ENCODE measurements at places on chromosomes 1 and 21.

DNA sequence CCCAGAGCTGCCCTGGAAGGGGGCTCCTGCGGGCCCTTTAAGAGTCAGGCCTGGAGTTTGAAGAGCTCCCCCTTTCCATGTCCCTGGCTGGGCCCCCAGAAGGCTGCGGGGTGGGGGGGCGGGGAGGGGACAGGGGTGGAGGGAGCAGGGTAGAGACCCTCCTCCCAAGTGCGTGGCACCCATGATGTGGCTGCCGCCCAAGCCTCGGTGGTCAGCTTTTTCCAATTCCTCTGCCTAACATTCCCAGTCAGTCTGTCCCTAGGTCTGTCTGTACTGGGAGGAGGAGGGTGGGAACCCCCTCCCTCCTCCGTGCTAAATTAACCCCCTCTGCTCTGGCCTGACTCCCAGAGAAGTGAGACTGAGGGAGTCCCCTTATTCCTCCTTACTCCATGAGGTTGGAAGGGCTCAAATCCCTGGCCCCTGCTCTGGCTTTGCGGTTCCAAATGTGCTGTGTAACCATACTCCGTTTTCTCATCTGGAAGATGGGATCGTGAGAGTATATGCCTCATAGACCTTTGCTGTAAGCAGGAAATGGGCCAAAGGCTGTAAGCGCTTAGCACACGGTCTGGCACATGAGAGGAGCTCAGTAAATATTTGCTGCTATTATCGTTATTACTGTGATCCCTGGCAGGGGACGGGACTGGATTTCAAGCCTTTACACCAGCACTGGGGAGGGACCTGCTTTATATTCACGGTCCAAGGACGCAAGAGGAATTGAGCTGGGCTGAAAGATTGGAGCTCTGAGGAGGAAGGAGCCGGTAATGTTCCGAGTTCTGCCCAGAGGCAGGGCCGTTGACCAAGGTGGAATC is 658 bp upstream of the COL16A1 start:
- DNase-seq = no peak

GRCh38 chr1:234705615-234706014 is 95.6 kb upstream of the IRF2BP2 start:
- no peak for DNase-seq

- no peak for DNase-seq
These were observed 22.0 kb downstream of the PIGM start for GRCh38 chr1:160009801-160010200.

DNA sequence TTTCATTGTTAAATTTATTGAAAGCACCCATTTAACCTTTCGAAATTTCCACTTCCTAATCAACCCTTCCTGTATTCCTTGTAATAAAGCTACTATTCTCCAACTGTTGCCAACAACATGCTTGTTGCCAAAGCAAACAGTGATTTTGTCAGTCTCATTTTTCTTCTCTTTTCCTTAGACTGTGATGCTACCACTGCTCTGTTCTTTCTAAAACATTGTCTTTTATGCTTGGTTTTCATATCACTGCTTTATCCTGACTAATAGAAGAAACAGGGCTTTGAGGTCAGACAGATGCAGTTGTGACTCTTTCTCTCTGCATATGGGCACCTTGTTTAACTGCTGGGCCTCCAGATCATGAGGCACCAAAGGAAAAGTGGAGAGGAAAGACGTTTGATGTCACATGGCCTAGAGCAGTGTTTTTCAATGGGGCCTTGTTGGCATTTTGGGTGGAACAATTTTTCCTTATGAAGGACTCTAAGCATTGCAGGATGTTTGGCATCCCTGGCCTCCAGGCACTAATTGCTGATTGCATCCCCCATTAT is 56.1 kb downstream of the HMCN1 start:
- peak; percentile 14 for DNase-seq

DNA sequence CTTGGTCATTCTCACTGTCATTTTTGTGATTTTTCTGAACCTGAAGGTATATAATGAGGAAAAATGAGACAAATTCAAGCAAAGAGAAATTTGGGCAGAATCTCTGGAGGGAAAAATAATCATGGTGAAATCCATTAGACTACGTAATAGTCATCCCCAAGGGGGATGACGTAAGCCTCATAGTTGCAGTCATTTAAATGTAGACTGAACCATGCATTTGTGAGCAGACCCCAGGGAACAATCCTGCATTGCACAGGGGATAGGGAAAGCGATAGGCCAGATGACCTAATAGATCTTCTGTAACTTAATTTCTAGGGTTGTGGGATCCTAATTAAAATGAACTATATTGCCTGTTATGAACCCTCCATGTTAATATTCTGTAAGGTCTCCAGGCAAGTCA is 167.4 kb upstream of the C1orf21 start:
- no peak for DNase-seq

GRCh38 chr1:106523497-106523896 is 533.0 kb upstream of the PRMT6 start:
- no peak for DNase-seq

DNA sequence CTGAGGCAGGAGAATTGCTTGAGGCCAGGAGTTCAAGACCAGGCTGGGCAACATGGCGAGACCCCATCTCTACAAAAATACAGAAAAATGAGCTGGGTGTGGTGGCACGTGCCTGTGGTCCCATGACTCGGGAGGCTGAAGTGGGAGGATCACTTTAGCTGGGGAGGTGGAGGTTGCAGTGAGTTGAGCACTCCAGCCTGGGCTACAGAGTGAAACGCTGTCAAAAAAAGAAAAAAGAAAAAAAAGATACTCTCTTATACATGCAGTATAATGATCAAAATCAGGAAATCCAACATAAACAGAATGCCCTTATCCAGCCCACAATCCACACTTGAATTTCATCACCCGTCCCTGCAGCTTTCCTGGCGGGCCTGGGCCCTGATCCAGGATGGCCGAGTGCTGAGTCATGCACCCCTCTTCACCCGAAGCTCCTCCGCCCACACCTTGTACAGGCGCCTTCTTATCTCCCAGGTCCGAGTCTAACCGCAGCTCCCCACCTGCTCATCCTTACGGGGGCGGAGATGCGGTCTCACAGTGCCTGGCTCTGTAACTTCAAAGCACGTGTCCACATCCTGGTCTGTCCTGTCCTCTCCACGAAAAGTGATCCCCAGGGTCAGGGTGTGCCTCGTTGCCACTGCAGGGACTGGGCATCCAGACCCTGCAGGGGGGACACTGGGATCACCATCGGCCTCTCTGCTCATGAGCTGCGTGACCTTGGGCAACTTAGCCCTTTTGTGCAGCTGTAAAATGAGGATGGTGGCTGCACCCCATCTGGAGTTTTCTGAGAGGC is 120.2 kb upstream of the SLC45A1 start:
- peak; percentile 99 for DNase-seq

GRCh38 chr21:45598109-45598508 is 45.4 kb upstream of the PCBP3 start:
- DNase-seq = no peak

- no peak for DNase-seq
These were observed 5.0 kb downstream of the ADARB1 start for GRCh38 chr21:45079351-45079750.

DNA sequence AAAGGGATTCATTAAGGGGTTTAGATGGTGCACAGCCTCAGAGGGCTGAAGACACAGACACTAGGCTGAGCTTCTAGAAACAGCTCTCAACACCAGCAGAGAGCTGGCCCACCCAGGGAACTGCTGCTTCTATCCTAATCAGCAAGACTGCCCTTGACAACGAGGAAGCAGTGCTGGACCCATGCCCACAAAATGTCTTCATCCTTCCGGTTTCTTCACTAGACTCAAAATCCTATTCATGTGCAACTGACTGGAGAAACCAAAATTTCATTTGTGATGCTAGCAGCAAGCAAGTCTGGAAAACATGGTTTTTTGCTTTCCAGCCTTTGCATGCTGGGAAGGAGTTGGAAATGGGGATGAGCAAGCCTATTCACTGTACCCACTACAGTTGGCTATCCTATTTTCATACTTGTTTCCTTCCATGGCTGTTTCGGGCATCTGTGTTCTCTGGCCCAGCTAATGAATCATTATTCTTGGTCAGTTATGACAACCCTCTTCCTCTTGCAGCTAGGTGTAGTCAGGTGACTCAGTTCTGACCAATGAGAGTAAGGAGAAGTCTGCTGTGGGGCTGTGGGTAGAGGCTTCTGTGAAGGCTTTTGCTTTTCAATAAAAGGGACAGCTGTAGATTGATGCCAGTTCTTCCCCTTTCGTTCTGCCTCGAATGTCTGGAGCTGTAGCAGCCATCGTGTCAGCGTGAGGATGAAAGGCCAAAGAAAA is 14.6 kb upstream of the TMEM61 start:
- DNase-seq = peak; percentile 76

- DNase-seq = peak; percentile 78
These were observed 19.9 kb upstream of the DISC1 start for GRCh38 chr1:231606712-231607111.

- peak; percentile 28 for DNase-seq
These were observed 291.9 kb upstream of the USP25 start for GRCh38 chr21:15437883-15438282.

- no peak for DNase-seq
These were observed 8.3 kb upstream of the DIPK1A start for GRCh38 chr1:92969517-92969916.

GRCh38 chr1:48250572-48250971 is 28.1 kb downstream of the SLC5A9 start:
- no peak for DNase-seq

GRCh38 chr1:66542314-66542713 is 8.4 kb downstream of the SGIP1 start:
- DNase-seq = no peak

DNA sequence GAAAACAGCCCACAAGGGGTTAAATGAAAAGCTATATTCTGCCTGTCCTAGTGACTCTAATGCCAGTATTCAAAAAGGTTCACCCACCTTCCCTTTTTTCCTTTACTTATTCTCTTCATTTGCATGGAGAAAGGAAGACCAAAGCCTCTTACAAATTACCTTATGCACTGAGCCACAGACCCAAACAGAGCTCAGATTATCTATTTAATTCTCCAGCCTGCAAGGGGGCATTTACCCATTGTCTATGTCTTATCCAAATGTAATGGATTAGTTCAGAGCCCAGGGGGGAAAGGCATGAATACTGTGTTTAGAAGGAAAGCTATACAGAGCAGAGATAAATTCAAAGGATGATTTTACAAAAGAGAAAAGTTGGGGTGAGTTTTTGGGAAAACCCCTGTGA is 388.5 kb downstream of the OMA1 start:
- DNase-seq = no peak

DNA sequence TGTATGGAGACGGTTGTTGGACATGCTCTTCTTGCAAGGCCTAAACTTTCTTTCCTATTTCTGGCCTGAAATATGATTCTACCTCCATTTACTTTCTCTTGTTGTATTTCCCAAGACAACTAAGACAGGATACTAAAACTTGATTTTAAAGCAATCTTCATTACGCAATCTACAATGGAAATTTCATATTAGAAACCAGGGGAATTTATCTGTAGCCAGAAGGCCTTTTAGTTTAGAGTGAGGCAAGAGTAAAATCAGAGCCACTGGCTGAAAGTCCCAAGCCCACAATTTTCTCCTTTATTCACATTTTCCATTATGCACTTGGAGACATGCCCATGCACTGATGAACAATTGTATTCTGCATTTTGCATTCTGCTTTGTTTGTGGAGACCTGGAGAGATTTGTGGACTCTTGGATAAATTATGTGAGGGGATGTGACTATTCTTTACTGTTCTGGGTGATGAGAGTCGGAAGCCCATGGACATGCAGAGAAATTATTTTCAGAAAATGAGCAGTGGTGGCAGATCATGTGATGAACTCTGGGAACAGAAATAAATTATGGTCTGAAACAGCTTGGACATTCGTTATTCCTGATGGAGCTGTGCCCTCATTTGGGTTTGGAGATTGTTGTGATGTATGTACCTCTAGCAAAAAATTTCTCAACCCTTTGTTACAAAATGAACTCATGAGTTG is 336.8 kb downstream of the SEC16B start:
- DNase-seq = no peak

DNA sequence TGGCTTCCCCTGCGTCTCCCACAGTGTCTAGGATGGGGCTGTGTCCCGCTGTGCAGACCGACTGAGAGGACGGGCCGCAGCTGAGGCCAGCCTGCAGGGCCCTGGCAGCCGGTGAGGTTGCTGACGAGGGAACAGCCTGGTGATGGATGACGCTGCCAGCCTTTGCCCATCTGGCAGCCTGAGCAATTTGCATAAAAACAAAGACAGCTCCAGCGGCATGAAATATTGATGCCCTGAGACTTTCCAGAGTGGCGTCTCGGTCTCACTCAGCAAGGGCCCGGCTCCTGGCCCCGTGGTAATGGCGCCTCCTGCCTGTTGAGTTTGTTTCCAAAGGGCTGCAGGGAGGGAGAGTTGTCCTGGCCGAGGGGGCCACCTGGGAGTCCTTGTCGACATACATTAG is 19.1 kb upstream of the KCNA10 start:
- no peak for DNase-seq

DNA sequence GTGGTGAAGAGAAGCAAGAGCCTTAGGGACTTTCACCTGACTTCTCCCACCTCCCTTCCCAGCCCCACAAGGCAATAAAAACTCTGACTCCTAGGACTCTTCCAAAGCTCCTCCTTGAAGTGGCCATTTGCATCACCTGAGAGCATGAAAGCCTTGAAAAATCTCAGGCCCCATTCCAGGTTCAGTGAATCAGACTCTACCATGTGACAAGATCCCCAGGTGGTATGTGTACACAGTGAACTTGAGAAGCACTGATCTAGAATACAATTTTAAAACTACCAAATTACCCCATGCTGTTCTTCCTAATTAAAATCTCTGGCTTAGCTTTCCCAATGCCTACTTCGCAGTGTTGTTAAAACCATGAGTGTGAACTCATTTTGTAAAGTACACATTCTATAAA is 195.1 kb upstream of the SAMSN1 start:
- DNase-seq = peak; percentile 41

DNA sequence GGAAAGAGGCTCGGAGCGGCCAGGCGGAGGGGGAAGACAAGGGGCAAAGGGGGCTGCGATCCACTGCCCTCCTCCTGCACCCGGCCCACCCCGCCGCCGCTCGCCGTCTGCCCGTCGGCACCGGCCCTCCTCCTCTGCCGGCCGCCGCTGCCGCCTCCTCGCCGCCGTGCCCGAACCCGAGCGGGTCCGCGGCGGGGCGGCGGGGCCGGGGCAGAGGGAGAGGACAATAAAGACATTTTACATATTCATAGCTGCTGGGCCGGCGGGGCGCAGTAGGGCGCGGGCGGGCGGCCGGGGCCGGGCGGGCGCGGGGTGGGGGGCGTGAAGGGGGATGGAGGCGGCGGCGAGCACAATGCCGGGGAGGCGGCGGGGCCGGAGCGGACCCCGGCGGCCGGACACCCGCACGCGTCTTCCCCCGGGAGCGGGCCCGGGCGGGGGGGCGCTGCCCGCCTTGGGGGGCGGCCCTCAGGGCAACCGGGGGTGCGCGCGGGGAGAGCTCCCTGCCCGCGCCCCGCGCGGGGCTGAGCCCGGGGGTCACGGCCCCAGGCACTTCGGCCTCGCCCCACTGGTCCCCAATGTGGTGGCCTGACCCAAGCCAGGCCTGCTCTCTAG is 546 bp downstream of the POU2F1 start:
- no peak for DNase-seq

- DNase-seq = peak; percentile 97
These were observed 2.8 kb upstream of the ZC3H12A start for GRCh38 chr1:37471345-37472231.
